Peyer's patch (tissue), 4 donors: ENCODE measurements at places on chromosomes 2 and 18.

- H3K4me1 ChIP-seq: no peaks in the 10 kb centered on the region
- H3K27ac ChIP-seq: peak overlapping the region; percentile 10
- no peak overlapping the region for H3K4me3 ChIP-seq
Measured at GRCh38 chr2:11419781-11420180, 46.2 kb downstream of the E2F6 start.

GRCh38 chr2:2871480-2872308 lies 505.9 kb downstream of the EIPR1 start:
- no peak overlapping the region for H3K4me3 ChIP-seq
- H3K27ac ChIP-seq: no peak overlapping the region
- H3K27me3 ChIP-seq: no peaks in the 10 kb centered on the region
- no peak for DNase-seq
- no peaks in the 10 kb centered on the region for H3K36me3 ChIP-seq

DNA sequence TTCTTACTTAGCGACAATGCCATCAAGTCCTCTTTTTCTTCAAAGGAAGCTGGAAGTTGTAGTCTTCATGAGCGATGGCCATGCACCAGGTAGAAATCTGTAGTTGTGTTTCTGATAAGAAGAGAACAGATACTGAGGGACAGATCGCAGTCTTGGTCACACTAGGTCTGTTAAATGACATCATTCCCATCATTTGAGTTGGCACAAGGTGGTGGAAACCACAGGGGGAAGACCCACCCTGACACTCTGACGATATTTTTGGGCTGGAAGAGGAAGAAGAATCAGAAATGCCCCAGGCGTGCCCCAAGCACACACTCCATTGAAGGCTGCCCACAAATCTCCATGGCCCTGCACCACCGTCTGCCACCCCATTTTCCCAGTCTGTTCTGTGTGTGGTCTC lies 89.0 kb upstream of the BOD1L2 start:
- no peaks in the 10 kb centered on the region for H3K4me1 ChIP-seq
- H3K36me3 ChIP-seq: no peaks in the 10 kb centered on the region
- no peaks in the 10 kb centered on the region for H3K27me3 ChIP-seq
- H3K4me3 ChIP-seq: no peak overlapping the region
- no peak overlapping the region for H3K27ac ChIP-seq
- DNase-seq: no peak

DNA sequence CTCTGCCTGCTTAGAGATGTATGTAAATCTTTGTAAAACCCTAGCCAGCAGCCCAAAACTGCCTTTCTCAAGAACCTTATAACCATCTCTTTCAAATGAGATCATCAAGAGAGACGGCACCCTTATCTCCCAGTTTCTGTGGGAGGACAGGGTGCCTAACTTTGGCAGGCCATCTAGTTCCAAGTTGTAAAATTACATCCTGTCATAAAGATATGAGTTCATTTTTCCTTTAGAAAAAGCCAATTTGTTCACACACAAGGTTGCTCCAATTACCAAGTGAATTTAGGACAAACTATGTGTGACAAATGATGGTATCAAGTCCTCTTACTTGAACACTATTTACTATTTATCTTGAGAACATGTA lies 65.3 kb downstream of the MEMO1 start:
- no peak overlapping the region for H3K4me3 ChIP-seq
- no peaks in the 10 kb centered on the region for H3K36me3 ChIP-seq
- no peaks in the 10 kb centered on the region for H3K27me3 ChIP-seq
- H3K4me1 ChIP-seq: no peaks in the 10 kb centered on the region
- DNase-seq: no peak

GRCh38 chr2:54239427-54239826 lies 16.6 kb downstream of the TSPYL6 start:
- H3K4me3 ChIP-seq: no peak overlapping the region
- H3K4me1 ChIP-seq: no peaks in the 10 kb centered on the region
- no peaks in the 10 kb centered on the region for H3K36me3 ChIP-seq
- no peak overlapping the region for H3K27ac ChIP-seq

DNA sequence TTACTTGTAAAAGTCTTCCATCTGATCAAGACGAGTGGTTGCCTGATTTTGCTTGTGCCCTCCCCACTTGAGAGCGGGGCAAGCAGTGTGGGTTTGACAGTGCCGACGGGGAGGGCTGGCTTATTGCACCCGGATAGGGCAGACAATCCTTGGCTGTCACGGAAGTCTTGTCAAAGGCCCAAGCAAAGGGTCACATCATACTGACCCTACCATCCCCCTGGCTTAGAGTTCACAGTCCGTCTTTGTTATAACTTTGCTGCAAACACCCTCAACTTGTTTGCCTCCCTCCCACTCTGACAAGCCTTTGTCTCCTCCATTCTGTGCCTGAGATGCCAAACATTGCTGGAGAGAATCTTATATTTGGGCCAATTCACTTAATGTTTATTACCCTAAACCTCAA lies 165.9 kb upstream of the MSH6 start:
- no peak for DNase-seq
- H3K4me1 ChIP-seq: no peaks in the 10 kb centered on the region
- no peaks in the 10 kb centered on the region for H3K27me3 ChIP-seq

DNA sequence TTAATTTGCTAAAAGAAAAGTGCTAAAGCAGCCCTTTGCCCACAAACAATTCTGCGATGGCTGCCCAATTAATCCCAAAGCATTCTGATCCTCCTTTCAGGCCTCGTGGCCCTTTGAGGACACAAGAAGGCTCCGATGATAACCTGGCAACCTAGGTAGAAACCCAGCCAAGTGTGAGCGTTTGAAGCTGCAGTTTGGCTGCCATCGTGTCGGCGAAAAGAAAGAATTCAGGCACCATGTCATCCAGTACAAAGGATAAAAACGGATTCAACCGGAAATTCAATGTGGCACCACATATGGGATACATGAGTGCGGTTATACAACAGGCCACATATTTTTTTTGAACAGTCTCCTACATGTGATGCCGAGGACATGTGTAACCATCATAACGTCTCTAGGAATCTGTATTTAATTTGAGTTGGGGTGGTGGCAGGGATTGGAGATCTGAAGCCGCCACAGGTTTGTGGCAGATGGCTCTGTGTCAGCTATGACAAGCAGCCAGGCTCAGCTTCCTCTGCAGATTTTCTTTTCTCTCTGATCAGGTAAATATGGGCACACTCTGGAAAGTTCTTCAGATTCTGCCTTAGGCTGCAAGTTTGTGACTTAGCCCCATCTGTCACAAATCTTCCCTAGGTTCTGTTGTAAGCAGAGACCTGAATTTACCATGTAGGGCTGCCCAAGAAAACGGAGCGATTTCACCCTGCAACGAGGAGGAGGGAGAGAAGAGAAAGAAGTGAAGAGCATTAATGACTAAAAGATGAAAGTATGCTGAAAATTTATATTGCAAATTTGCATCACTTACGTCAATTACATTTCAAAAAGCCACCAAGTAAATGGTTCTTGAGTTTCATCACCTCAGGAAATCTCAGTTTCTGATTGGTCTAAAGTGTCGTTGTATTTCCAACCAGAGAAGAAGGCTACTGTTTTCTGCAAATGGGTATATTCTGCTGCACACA lies 573.2 kb downstream of the ZEB2 start:
- H3K4me3 ChIP-seq: no peak overlapping the region
- no peaks in the 10 kb centered on the region for H3K36me3 ChIP-seq
- H3K27me3 ChIP-seq: no peaks in the 10 kb centered on the region
- no peak for DNase-seq
- no peak overlapping the region for H3K27ac ChIP-seq

- H3K36me3 ChIP-seq: no peaks in the 10 kb centered on the region
- H3K27me3 ChIP-seq: no peaks in the 10 kb centered on the region
- no peak for DNase-seq
- H3K4me3 ChIP-seq: no peak overlapping the region
- no peaks in the 10 kb centered on the region for H3K4me1 ChIP-seq
- no peak overlapping the region for H3K27ac ChIP-seq
Measured at GRCh38 chr18:60411715-60412114, 39.1 kb upstream of the MC4R start.

GRCh38 chr18:8813611-8814010 lies 108.3 kb downstream of the MTCL1 start:
- no peak overlapping the region for H3K27ac ChIP-seq
- no peak for DNase-seq
- H3K4me1 ChIP-seq: no peaks in the 10 kb centered on the region
- H3K36me3 ChIP-seq: no peaks in the 10 kb centered on the region
- H3K4me3 ChIP-seq: no peak overlapping the region

GRCh38 chr18:1825296-1825695 lies 746.0 kb downstream of the METTL4 start:
- H3K27ac ChIP-seq: no peak overlapping the region
- DNase-seq: no peak
- no peak overlapping the region for H3K4me3 ChIP-seq
- H3K27me3 ChIP-seq: no peaks in the 10 kb centered on the region
- no peaks in the 10 kb centered on the region for H3K36me3 ChIP-seq

- H3K27ac ChIP-seq: no peak overlapping the region
- H3K27me3 ChIP-seq: no peaks in the 10 kb centered on the region
- no peaks in the 10 kb centered on the region for H3K36me3 ChIP-seq
- no peak for DNase-seq
- no peak overlapping the region for H3K4me3 ChIP-seq
Measured at GRCh38 chr2:168138901-168139300, 108.5 kb downstream of the STK39 start.

GRCh38 chr18:47389210-47389609 lies 137.8 kb upstream of the SKOR2 start:
- H3K4me3 ChIP-seq: no peak overlapping the region
- H3K27ac ChIP-seq: no peak overlapping the region
- no peaks in the 10 kb centered on the region for H3K27me3 ChIP-seq
- no peaks in the 10 kb centered on the region for H3K4me1 ChIP-seq

- no peaks in the 10 kb centered on the region for H3K27me3 ChIP-seq
- H3K27ac ChIP-seq: no peak overlapping the region
- no peak for DNase-seq
- H3K4me3 ChIP-seq: no peak overlapping the region
- no peaks in the 10 kb centered on the region for H3K4me1 ChIP-seq
- H3K36me3 ChIP-seq: no peaks in the 10 kb centered on the region
Measured at GRCh38 chr2:20781656-20782265, 41.1 kb downstream of the LDAH start.

DNA sequence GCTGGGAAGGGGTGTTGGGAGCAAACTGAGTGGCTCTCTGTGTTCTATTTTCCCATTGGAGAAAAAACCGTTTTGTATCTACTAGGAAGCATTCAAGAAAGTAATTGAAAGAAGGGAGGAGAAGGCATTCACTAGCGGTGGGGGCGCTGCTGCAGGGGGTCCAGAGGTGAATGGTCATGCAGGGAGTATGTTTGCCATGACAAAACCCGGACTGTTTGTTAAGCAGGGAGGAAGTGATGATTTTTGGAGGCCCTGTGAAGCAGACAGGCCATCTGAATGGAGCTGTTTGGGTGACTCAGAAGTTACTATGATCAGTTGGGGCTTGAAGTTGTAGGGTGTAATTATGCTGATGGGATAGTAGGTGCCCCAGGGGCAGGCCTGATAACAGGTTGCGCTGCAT lies 7.0 kb downstream of the TAF4B start:
- H3K27ac ChIP-seq: no peak overlapping the region
- H3K4me3 ChIP-seq: no peak overlapping the region
- H3K36me3 ChIP-seq: no peaks in the 10 kb centered on the region
- no peak for DNase-seq

GRCh38 chr2:219980638-219981037 lies 353.2 kb downstream of the SLC4A3 start:
- H3K4me1 ChIP-seq: no peaks in the 10 kb centered on the region
- DNase-seq: no peak
- no peaks in the 10 kb centered on the region for H3K36me3 ChIP-seq

DNA sequence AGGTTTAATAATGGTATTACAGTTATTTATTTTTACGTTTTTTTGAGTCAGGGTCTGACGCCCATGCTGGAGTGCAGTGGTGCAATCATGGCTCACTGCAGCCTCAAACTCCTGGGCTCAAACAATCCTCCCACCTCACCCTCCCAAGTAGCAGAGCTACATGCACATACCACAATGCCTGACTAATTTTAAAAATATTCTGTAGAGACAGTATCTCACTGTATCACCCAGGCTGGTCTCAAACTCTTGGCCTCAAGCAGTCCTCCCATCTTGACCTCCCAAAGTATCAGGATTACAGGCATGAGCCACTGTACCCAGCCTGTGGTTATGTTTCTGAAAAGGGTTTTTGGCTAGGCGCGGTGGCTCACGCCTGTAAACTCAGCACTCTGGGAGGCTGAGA lies 120.8 kb downstream of the ESCO1 start:
- H3K27ac ChIP-seq: no peak overlapping the region
- H3K4me1 ChIP-seq: no peaks in the 10 kb centered on the region
- H3K4me3 ChIP-seq: no peak overlapping the region
- DNase-seq: no peak
- H3K36me3 ChIP-seq: no peaks in the 10 kb centered on the region
- H3K27me3 ChIP-seq: no peaks in the 10 kb centered on the region

- H3K36me3 ChIP-seq: peaks cover 17% of the 10 kb centered on the region
- H3K4me1 ChIP-seq: no peaks in the 10 kb centered on the region
- no peak overlapping the region for H3K4me3 ChIP-seq
- no peak overlapping the region for H3K27ac ChIP-seq
Measured at GRCh38 chr2:24228470-24228869, 53.6 kb downstream of the FAM228A start.
